Ammon's horn (tissue), 1 donor: ENCODE measurements at places on chromosomes 11 and 22.
A peak's percentile ranks its signal among the peaks of the same experiment; 100 is the strongest.

- DNase-seq: no peak
Measured at GRCh38 chr11:120612513-120613263, 101.1 kb downstream of the GRIK4 start.

DNA sequence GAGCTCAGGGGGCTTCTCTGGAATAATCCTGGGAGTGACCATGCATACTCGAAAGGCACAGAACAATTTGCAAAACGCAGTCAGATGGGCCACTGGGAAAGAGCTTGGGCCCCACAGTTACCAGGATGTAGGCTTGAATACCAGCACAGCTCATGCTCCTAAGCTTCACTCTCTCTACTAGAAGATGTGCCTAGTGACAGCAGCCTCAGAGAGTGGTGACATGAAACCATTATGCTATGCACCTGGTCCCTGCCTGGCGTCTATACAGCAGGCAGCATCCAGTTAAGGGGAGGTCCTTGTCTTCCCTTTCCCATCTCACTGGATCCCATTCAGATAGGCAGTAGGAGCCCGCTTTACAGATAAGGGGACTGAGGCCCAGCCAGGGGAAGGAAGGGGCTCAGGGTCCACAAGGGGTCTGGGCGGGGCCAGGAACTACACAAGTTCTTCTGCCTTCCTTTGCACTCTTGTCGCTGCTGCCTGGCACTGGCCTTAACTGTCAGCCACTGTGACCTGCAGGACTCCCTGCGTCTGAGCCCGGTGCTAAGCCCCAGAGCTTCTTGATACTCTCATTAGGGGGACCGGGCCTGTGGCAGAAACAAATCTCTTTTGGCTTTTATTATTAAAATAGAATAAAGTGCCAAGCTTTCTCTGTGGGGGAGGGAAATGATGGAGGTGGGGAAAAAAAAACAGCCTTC lies 21.2 kb upstream of the RASD2 start:
- DNase-seq: no peak

- no peak for DNase-seq
Measured at GRCh38 chr11:86523738-86524619, 148.4 kb downstream of the ME3 start.

DNA sequence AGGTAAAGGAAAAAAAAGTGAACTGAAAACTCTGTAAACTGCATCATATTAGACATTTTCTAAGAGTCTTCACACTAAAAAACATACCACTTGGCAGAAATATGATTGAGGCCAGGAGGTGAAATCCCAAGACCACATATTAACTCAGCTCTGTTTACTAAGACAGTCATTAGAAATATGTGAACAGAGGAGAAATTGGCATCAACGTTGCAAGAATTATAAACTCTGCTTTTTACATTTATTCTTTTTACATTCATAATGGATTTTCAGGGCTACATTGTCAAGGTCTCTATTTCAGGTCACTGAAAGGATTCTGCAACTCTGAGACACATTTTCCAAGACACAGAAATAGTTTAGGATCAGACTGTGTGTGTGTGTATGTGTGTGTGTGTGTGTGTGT lies 1364.0 kb downstream of the LRRC4C start:
- no peak for DNase-seq

- no peak for DNase-seq
Measured at GRCh38 chr22:43879901-43880540, 11.8 kb downstream of the PNPLA5 start.

DNA sequence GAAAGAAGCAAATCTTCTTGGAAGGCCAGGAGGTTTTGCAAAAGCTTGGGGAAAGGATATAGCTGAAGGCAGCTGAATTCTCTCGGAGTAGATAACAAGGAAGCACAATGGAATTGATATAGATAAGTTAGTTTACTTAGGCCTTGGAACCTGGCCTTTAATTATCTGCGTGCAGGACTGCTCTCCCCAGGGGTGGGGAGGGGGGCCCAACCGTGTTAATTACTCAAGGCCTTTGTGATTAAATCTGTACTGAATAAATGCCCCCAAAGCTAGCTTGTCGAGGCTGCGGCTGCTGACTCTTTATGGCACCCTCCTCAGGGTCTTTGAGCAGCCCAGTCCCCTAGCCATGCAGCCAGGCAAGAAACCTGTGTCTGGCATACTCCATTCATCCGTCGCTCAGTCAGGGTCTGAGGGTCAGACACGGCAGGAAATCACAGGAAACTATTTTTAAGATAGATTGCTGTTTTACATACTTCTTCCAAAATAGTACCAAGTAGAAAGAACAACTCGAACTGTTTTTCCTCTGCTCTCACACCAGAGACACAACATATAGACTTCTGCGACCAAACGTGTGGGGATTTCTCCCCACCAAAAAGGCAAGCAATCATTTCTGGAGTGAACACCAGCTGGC lies 36.5 kb downstream of the MS4A2 start:
- no peak for DNase-seq

DNA sequence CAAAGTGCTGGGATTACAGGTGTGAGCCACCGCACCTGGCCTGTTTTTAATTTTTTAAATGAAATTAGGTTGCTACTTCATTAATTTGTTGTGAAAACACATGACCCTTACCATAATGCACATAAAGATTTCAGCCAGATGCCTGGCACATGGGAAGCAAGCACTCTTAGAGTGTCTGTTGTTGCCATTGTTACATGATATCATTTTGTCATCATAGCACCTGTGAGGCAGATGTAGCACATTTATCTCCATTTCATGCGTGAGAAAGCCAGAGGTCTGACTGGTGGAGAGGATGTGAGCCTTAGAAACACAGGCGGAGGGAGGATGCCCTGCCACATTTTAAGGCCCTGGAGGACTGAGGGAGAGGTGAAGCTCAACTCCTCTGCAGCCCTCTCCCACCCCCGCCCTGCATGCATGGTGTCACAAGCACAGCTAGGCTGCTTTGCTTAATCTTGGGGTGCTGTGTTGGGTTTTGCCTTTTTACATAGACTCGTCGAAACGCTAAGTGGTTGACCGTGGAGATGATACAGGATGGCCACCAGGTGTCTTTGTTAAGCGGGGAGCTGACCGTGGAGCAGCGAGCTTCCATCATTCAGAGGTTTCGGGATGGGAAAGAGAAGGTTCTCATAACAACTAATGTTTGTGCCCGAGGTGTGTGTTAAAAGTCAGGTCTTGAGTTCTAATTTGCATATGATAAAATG lies 14.0 kb downstream of the DDX25 start:
- DNase-seq: no peak

DNA sequence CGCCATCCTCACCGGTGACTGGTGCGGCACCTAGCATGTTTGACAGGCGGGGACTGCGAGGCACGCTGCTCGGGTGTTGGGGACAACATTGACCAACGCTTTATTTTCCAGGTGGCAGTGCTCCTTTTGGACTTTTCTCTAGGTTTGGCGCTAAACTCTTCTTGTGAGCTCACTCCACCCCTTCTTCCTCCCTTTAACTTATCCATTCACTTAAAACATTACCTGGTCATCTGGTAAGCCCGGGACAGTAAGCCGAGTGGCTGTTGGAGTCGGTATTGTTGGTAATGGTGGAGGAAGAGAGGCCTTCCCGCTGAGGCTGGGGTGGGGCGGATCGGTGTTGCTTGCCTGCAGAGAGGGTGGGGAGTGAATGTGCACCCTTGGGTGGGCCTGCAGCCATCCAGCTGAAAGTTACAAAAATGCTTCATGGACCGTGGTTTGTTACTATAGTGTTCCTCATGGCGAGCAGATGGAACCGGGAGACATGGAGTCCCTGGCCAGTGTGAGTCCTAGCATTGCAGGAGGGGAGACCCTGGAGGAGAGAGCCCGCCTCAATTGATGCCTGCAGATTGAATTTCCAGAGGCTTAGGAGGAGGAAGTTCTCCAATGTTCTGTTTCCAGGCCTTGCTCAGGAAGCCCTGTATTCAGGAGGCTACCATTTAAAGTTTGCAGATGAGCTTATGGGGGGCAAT lies 1.1 kb downstream of the NEAT1 start:
- peak; percentile 32 for DNase-seq

- no peak for DNase-seq
Measured at GRCh38 chr11:26467506-26467905, 104.6 kb downstream of the MUC15 start.

DNA sequence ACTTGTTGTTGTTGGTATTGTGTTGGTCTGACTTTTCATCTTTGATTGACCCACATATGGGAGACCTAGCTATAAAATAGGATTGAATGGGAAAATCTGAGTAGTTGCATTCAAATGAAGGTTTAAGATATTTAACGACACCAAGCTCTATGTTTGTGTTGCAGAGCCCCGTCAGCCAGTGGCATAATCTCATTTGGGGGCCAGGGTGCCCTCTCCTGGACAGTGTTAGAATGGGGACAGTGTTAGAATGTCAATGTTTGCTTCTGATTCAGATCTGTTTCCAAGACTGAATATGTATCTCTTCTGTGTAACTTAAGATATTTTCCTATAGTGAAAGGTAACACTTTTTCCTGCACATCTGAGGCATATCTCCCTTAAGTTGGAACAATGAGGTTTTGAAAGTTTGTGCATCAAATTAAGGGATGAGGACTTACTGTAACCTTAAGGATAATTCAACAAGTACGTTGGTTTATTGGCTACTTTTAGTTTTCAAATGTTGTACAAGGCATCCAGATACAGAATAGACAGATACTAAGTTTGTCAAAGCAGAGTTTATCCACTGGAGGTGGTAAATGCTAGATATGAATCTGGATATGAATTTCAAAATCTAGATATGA lies 5.3 kb upstream of the OR52M1 start:
- peak; percentile 59 for DNase-seq

DNA sequence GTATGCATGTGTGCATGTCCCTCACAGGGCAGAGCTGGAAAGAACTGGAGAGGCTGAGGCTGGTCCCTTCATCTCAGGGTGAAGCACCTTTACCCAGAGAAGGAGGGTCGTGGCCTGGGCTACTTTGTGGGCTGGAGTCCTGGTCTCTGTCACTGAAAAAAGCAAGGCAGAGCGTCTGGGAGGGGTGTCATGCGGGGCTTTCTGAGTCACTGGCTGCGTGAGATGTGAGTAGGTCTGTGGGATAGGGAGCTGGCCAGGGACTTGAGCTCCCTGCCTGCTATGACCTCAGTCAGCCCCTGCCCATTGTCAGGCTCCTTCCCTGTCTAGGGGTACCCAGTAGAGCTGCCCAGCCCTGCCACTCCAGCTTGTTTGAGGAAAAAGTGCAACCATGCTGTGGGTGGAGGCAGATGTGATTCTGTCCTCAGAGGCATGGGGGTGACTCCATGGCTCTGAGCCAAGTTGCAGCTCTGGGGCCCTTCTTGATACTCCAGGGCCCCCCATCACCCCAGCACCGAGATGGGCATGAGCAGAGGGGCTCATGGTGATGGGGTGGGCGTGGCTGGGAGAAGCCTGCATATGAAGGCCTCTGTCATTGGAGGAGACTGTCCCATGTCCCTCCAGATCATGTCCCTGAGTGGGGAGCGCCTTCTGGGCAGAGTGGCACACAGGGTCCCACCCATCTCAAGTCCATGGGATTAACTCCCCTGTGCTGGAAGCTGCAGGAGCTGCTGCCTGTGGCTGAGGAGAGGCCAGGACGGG lies 27.8 kb downstream of the KCNQ1 start:
- no peak for DNase-seq

DNA sequence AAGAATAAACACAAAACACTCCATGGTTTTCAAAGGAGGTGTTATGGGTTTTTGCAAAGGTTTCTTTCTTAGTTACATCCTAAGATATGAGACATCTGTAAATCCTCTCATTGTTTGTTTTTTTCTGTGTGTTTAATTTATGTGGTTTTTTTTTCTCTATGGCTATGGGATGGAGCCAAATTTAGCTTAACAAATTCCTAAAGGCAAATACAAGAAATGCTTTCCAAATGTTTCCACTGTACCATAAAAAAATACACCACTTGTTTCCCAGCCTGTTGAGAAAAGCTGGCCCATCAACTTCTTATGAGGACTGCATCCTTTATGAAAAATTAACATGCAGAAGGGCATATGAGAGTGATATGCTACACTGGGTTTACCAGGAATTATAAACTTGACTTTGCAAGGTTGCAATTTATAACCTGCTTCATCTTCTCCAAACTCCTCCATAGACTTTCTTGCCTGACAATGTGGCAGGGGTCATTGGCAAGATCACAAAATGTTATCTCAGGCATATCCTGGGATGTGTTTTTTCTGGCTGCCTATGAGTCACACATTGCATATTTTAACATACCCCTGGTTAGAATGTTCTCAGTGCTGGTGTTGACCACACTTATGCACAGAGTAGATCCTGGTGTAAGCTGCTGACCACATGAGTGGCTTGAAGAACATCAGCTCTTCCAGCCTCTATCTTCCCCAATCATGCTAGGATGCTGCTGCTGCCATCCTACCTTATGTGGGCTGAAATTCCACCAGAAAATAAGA lies 137.6 kb upstream of the TTC12 start:
- no peak for DNase-seq

- no peak for DNase-seq
Measured at GRCh38 chr22:43262990-43263644, 76.2 kb upstream of the TTLL12 start.

- DNase-seq: peak; percentile 55
Measured at GRCh38 chr11:110295531-110296225, 736 bp downstream of the RDX start.

DNA sequence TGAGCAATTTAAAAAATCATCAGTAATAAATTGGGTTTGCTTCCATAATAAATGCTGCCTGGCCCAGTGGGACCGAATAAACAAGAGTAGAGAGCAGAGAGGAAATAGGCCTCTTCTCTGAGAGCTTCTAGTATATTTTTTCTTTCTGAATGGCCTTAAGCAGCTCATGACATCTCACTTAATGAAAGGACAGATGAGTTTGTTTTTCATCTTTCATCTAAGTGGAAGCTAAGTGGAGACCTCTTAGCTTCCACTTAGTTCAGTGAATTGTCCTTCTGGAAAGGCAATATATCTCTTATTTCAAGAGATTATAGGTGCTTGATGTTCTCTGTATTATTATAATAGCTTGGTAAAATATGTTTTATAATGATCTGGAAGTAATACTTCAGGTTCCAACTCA lies 245.9 kb upstream of the ANO3 start:
- no peak for DNase-seq

GRCh38 chr11:24157316-24157715 lies 339.5 kb upstream of the LUZP2 start:
- no peak for DNase-seq

- DNase-seq: no peak
Measured at GRCh38 chr22:46750863-46751443, 11.5 kb upstream of the TBC1D22A start.

DNA sequence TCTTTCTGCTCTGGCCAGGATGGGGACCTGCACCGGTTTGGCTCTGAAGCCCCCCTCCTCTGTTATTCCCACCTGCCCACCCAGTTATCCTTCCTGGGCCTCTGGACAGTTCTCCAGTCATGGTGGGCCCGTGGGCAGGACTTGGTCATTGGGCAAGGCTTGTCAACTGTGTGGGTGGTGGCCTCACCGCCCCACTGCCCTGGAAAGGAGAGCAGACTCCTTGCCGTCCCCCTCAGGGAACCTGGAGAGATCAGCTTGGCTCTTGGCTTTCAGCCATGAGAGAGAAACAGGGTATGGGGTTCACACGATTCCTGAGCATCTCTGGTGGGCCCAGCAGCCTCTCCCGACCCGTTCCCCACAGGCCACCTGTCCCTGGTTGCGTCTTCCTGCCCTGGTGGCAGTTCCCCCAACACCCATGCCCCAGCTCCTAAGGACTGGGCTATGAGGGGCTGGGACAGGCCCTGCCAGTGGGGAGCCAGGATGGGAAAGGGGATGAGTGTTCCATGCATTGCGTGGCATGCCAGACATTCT lies 92.3 kb downstream of the MORC2 start:
- DNase-seq: no peak
